ENCODE measurements at places on chromosomes 1 and 21.

- DNase-seq: no peak
Measured at GRCh38 chr1:15064217-15064929, 89.2 kb upstream of the TMEM51 start.

GRCh38 chr1:33641104-33641830 is 168.8 kb downstream of the ZSCAN20 start:
- no peak for DNase-seq

DNA sequence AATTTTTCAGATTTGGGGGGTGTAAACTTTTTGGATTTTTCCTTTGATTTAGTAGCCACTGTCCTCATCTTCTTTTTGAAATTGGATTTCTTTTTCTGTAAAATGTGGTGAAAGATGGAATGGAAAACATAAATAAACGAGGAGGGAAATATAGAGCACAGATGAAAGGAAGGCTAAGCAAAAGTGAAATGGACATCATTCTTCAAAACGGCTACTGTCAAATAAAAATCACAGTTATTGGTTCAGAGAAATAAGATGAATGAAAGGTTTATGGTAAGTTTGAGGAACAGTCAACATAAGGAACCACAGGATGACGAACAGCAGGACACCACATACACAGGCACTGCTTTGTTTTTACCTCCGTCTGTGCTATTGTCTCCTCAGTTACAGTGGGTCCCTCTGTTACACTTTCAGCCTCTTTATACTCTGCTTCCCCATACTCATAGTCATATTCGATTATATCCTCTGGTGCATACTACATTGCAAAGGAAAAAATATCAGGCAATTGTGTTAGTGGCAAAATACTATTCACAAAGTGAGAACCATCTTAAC is 82.4 kb downstream of the COL11A1 start:
- DNase-seq: no peak

- DNase-seq: peak; percentile 19
Measured at GRCh38 chr1:8908388-8909151, 30.1 kb upstream of the ENO1 start.

- no peak for DNase-seq
Measured at GRCh38 chr1:173043253-173043652, 7.5 kb downstream of the TNFSF18 start.

DNA sequence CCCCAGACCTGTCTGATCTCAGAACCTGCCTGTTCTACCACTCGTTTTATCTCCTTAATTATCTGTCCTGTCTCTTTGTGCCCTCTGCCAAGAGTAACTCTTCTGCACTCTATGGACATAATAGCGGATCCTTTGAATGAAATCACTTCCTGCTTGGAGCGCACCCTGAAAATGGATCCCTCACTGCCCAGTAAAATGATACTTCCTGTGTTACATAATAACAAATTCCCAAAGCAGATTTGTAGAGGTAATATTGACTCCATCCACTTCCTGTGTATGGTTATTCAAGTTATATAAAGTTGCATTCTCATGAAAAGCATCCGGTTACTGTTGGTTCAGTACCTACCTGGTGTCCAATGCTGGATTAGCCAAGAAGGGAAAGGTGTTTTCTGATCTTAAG is 246.0 kb downstream of the TRABD2B start:
- no peak for DNase-seq

GRCh38 chr1:219797683-219798082 is 130.7 kb downstream of the SLC30A10 start:
- DNase-seq: no peak

DNA sequence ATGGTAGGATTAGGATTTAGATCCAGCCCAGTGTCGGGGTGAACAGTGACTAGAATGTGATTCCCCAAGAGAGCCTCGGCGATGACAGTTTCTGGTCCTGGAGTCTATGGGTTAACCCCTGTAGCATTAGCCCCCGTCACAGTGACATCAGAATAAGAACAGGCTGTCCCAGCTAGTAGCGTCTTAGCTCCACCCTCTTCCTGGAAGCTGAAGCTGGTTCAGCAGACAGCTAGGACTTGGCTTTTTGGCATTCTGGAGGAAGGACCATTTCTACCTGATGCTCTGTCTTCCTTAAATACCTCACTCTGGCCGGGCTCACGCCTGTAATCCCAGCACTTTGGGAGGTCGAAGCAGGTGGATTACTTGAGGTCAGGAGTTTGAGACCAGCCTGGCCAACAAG is 5.0 kb downstream of the NDUFS2 start:
- DNase-seq: no peak

- no peak for DNase-seq
Measured at GRCh38 chr1:65821386-65821785, 28.7 kb downstream of the PDE4B start.

DNA sequence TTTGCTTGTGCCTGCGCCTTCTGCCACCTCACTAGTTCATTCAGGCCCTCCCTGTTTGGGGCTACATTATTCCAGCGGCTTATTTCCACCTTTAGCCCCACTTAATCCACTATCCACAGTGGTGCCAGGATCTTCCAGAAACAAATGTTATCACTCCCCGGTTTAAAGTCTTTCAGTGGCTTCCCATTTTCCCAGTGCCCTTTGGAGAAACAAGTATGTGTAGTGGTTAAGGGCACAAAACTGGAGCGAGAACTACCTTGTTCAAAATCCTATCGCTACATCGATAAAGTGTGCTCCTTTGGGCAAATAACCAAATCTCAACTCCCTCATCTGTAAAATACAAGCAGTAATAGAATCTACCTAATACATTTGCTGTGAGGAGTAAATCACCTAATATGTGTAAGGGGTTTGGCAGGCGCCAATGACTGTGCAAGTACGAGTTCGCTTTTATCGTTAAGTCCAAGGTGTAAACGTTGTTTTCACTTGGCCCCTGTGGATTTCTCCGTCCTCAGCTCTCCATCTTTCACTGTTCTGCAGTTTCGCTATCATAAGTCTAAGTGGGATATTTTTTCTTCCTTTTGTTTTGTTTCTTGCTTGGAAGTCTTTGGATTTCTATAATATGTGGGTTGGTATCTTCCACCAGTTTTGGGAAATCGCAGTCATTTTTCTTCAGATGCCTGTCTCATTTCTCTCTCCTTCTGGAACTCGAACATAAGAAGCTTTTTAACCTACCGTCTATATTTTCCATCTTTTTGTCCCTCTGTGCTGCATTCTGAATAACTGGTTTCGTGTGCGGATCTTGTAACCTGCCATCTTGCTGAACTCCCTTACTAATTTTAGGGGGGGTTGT is 844 bp upstream of the MEAF6 start:
- no peak for DNase-seq

DNA sequence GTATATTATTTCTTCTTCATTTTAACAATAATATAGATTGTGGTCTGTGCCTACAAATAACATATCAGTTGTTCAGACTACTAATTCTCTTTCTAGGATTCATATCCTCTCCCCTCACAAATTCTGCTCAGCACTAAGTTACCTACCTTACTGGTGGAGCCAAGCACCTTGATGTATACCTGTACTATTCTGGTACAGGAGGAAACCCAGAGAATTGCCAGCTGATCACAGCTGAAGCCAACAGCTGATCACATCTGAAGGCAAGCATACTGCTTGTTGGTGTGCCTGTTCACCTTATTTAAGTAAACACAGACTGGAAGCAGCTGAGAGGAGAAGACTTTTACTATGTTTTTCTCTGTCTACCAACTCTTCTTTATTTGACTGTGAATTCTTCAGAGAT is 101.8 kb downstream of the PBX1 start:
- no peak for DNase-seq
